ENCODE measurements at places on chromosomes 5 and 9.

GRCh38 chr5:127865273-127865672 lies 162.1 kb downstream of the CCDC192 start:
- no peaks in the 10 kb centered on the region for H3K36me3 ChIP-seq
- no peaks in the 10 kb centered on the region for H3K27me3 ChIP-seq
- H3K4me3 ChIP-seq, result no peak overlapping the region
- H3K4me1 ChIP-seq, result peaks cover 5% of the 10 kb centered on the region

- no peak for DNase-seq
- H3K27me3 ChIP-seq, result no peaks in the 10 kb centered on the region
- H3K36me3 ChIP-seq, result no peaks in the 10 kb centered on the region
- peaks cover 7% of the 10 kb centered on the region for H3K4me1 ChIP-seq
These were observed 31.2 kb upstream of the CEP120 start for GRCh38 chr5:123454259-123454911.

DNA sequence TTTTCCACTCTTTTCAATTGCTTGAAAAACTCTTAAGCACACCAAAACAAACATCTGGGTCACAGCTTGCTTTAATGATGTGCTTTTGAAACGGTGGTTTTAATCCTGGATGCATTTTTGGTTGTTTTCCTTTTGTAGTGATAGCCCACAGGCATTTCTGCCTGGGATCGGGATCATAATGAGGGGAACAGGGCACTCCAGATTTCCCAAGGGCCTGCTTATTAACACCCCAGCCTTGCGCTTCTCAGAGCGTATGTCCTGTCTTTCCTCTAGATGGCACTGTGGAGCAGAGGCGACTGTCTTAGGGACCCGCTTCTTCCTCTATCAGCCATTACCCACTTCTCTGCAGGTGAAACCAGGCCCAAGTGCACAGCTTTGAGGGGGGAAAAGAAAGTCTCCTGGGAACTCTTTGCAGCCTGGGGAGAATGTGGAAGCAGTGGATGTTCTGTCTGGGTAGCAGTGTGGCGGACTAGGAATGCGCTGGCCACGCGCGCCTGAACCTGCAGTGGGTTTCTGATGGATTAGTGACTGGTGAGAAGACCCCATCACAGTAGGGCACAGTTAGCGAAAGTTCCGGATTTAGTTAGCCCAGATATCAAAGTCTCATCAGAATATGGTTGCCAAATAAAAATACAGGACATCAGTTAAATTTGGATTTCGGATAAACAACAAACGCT lies 190.1 kb downstream of the GNA14 start:
- peak; percentile 43 for DNase-seq
- H3K27me3 ChIP-seq, result peaks cover 7% of the 10 kb centered on the region
- H3K27ac ChIP-seq, result no peak overlapping the region

GRCh38 chr5:69492923-69493395 lies 369 bp downstream of the OCLN start:
- peaks cover 60% of the 10 kb centered on the region for H3K27me3 ChIP-seq
- no peak for DNase-seq
- H3K4me3 ChIP-seq, result peak overlapping the region; percentile 76
- no peaks in the 10 kb centered on the region for H3K4me1 ChIP-seq
- no peak overlapping the region for H3K27ac ChIP-seq

GRCh38 chr9:7315746-7316145 lies 483.8 kb downstream of the DMAC1 start:
- H3K36me3 ChIP-seq, result peaks cover 17% of the 10 kb centered on the region
- peaks cover 16% of the 10 kb centered on the region for H3K27me3 ChIP-seq
- H3K4me1 ChIP-seq, result no peaks in the 10 kb centered on the region
- DNase-seq, result no peak

GRCh38 chr5:120053841-120054240 lies 410.3 kb upstream of the PRR16 start:
- H3K4me1 ChIP-seq, result no peaks in the 10 kb centered on the region
- H3K27ac ChIP-seq, result no peak overlapping the region
- H3K4me3 ChIP-seq, result no peak overlapping the region
- H3K27me3 ChIP-seq, result no peaks in the 10 kb centered on the region
- H3K36me3 ChIP-seq, result no peaks in the 10 kb centered on the region
- DNase-seq, result no peak

- peaks cover 10% of the 10 kb centered on the region for H3K27me3 ChIP-seq
- no peaks in the 10 kb centered on the region for H3K36me3 ChIP-seq
- H3K4me3 ChIP-seq, result no peak overlapping the region
- no peaks in the 10 kb centered on the region for H3K4me1 ChIP-seq
- no peak for DNase-seq
- no peak overlapping the region for H3K27ac ChIP-seq
These were observed 170.5 kb upstream of the SMIM23 start for GRCh38 chr5:171614971-171615653.

DNA sequence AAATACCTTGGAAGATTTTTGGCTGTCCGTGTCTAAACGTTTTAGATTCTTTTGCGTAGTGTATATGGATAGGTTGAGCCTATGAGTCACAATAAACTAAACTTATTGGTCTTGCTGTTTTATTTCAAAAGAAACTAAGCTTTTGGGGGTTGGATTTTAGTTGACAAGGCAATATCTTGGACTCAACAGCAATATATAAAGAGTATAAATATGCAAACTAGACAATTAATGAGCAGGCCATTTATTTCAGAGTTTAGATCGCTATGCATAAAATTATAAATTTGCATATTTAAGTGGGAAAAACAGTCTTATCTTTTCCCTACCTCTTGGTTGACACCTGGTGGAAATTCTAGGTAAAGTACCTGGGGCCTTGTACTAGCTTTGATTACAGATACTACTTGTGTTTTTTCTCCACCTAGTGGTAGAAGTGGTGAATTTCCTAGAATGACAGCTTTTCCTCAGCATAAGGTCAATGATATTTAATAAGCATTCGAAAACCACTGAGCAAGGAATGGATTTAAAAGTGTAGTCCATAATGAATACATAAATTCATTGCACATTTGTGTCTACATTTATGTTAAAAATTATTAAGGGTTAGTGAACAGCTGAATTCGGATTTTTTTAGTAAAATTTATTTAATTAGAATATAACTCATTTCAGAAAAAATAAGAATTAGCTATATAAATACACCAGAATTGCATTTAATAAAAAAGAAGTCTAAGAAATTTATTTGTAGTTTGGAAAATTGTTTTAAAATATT lies 1.7 kb upstream of the ARRDC3 start:
- H3K4me3 ChIP-seq, result peak overlapping the region; percentile 99
- H3K27me3 ChIP-seq, result no peaks in the 10 kb centered on the region
- DNase-seq, result peak; percentile 78
- H3K4me1 ChIP-seq, result peaks cover 15% of the 10 kb centered on the region
- H3K27ac ChIP-seq, result peak overlapping the region; percentile 98

DNA sequence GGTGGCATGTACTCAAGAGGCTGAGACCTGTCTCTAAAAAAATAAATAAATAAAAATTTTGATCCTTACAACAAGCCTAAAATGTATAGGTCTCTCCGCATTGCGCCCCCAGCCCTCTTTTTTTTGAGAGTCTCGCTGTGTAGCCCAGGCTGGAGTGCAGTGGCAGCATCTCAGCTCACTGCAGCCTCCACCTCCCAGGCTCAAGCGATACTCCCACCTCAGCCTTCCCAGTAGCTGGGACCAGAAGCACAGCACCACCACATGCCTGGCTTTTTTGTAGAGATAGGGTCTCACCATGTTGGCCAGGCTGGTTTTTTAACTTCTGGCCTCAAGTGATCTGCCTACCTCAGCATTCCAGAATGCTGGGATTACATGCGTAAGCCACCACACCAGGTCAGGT lies 2.2 kb upstream of the GARIN3 start:
- no peak overlapping the region for H3K4me3 ChIP-seq
- H3K27ac ChIP-seq, result peak overlapping the region; percentile 31
- H3K4me1 ChIP-seq, result peaks cover 23% of the 10 kb centered on the region
- H3K36me3 ChIP-seq, result peaks cover 8% of the 10 kb centered on the region
- no peaks in the 10 kb centered on the region for H3K27me3 ChIP-seq

DNA sequence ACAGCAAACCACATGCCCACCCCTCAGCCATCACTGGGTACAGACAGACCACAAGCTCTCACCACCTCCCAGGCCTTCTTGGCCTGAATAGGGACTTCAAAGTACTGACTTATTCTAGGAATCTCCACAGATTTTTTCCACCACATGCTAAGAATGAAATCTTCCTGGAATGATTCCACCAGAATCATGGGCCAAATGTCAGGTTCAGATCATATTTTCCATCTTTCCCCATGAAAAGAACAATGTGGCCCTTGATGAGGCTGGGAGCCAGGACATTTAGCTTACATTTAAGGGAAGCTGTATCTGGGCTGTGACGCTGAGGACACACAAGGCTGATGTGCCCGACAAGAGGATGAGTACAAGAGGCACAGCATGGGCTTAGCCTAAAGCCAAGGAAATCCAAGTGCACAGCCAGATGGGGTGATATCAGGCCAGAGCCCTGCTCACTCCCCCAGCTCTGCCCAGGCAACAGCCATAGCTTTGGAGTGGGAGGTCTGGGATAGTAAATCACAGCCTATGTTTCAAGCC lies 28.1 kb downstream of the ACSL6 start:
- no peaks in the 10 kb centered on the region for H3K4me1 ChIP-seq
- H3K4me3 ChIP-seq, result no peak overlapping the region
- no peak for DNase-seq
- no peaks in the 10 kb centered on the region for H3K36me3 ChIP-seq
- H3K27ac ChIP-seq, result no peak overlapping the region

GRCh38 chr5:127410959-127411358 lies 106.5 kb upstream of the PRRC1 start:
- H3K36me3 ChIP-seq, result no peaks in the 10 kb centered on the region
- DNase-seq, result no peak
- H3K27ac ChIP-seq, result no peak overlapping the region
